ENCODE measurements at places on chromosomes 11 and 22.

GRCh38 chr11:134338654-134339053, 6.9 kb downstream of the GLB1L2 start:
- no peak for DNase-seq

DNA sequence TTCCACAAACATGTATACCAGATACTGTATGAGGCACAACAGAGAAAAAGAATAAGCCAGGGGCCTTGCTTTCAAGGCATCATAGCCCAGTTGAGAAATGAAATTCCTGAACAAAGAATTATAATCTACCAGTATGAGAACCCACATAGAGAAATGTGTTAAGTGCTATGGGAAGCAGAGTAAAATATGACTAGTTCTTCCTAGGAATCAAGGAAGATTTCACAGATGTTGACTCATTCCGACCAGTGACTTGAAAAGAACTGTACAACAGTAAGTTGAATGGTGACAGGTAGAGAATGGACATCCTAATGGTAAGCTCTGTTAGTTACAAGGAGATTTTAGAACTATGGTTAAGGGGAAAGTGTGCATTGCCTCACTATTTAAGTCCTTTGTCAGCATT, 102.6 kb downstream of the TRIM44 start:
- DNase-seq, result no peak

- DNase-seq, result no peak
Observed at GRCh38 chr11:26867286-26867685, 126.6 kb upstream of the FIBIN start.

- no peak for DNase-seq
Observed at GRCh38 chr11:112225753-112226061, 521 bp upstream of the PTS start.

GRCh38 chr11:1060852-1061616, 13.6 kb upstream of the MUC2 start:
- DNase-seq, result no peak

GRCh38 chr11:62883673-62884072, 3.0 kb downstream of the SLC3A2 start:
- DNase-seq, result no peak
